Naive thymus-derived CD4-positive, alpha-beta T cell (primary cell): ENCODE measurements at places on chromosomes 11 and 22. TPM values are rescaled to one million over a fixed set of nuclear protein-coding genes. Genes with fewer than 3 reads are reported as not detected.
A peak's percentile ranks its signal among the peaks of the same experiment; 100 is the strongest.

DNA sequence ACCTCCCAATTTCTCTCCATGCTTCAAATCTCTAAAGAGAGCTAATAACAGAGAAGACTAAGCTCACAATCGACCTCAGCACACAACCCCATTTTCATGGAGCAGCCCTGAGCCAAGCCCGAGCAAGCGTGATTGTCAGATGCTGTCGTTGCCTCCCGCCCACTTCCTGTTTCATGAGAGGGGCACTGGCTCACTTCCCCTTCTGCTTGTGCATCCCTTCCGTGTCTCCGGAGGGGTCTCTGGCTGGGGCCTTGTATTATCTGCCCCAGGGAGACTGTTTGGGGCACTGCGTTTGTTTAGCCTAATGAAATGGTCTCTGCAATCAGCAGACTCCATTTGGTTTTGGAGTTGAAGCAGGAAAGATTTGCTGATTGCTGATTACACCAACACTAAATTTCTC, 181.3 kb upstream of the SEZ6L start:
- no peak for DNase-seq
- H3K4me1 ChIP-seq = no peaks in the 10 kb centered on the region
- H3K27ac ChIP-seq = no peak overlapping the region
- H3K27me3 ChIP-seq = no peaks in the 10 kb centered on the region
- H3K4me3 ChIP-seq = no peak overlapping the region

DNA sequence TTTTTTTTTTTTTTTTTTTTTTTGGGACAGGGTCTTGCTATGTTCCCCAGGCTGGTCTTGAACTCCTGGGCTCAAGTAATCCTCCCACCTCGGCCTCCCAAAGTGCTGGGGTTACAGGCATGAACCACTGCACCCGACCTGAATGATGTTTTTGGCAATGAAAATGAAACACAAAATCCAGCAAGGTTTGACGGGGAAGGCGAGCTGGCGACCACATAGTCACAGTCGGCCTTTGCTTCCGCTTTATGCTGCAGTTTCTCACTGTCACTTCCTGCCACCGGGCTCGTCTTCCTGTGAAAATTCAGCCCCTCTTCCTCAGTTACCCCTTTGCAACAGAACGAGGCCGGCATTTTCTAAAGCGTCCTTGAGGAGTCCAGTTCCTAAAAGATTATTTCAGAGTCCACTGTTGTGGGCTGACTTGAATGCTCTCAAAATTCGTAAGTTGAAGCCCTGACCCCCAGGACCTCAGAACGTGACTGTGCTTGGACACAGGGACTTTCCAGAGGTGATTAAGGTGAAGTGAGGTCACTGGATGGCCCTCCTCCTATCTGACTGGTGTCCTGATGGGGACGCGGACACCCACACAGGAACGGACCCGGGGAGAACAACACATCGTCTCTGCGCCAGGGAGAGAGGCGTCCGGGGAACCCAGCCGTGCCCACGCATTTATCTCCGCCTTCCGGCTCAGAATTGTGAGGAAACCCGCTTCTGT, 2.9 kb upstream of the BID start:
- H3K27ac ChIP-seq = peak overlapping the region; percentile 88
- no peaks in the 10 kb centered on the region for H3K36me3 ChIP-seq
- no peaks in the 10 kb centered on the region for H3K27me3 ChIP-seq

GRCh38 chr11:76335842-76336241, 45.1 kb downstream of the THAP12 start:
- no peaks in the 10 kb centered on the region for H3K36me3 ChIP-seq
- H3K4me1 ChIP-seq = no peaks in the 10 kb centered on the region
- no peak overlapping the region for H3K27ac ChIP-seq
- H3K4me3 ChIP-seq = no peak overlapping the region
- DNase-seq = no peak

- H3K4me1 ChIP-seq = peaks cover 11% of the 10 kb centered on the region
- no peak for DNase-seq
- H3K4me3 ChIP-seq = no peak overlapping the region
- H3K27me3 ChIP-seq = no peaks in the 10 kb centered on the region
- no peaks in the 10 kb centered on the region for H3K36me3 ChIP-seq
- no peak overlapping the region for H3K27ac ChIP-seq
Measured at GRCh38 chr11:85774256-85775101, 36.5 kb downstream of the SYTL2 start.

- peaks cover 13% of the 10 kb centered on the region for H3K36me3 ChIP-seq
- H3K27ac ChIP-seq = no peak overlapping the region
- no peak for DNase-seq
- H3K4me3 ChIP-seq = no peak overlapping the region
- no peaks in the 10 kb centered on the region for H3K4me1 ChIP-seq
Measured at GRCh38 chr22:31173386-31174145, 13.6 kb downstream of the RNF185 start.

IFTAP gene
- not detected for total RNA-seq

CYB5R2 gene
- total RNA-seq = 1.2 and 2.8 TPM in 2 replicates

SEPTIN3 gene
- total RNA-seq = 0.16 TPM

MMP3 gene
- not detected in 2 replicates for total RNA-seq

KRTAP5-1 gene
- not detected for total RNA-seq

SGSM1 gene
- total RNA-seq = 2.9 TPM
